Glomerular endothelial cell (primary cell): ENCODE measurements at places on chromosomes 5 and 9. TPM values are rescaled to one million over a fixed set of nuclear protein-coding genes. Genes with fewer than 3 reads are reported as not detected.

ARID3C gene
- total RNA-seq = 0.29 TPM in 1 of 2 replicates, not detected in the other

DNA sequence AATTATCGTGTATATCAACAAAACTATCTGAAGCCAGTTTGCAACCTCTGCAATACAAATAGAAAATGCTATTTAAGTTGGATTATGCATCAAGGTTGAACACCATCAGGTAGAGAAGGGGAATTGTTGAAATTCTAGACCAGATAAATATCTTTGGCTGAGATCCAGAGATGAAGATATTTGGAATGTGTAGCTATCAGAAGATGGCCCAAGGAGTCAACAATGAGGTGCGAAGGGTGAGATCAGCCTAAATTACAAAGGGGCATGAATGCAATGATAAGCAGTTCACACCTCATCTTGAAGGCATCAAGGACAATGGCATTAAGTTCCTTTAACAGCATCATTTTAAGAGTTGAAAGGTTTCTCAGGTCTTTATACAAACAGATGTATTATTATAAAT is 572.1 kb upstream of the DMAC1 start:
- no peak for DNase-seq

DNA sequence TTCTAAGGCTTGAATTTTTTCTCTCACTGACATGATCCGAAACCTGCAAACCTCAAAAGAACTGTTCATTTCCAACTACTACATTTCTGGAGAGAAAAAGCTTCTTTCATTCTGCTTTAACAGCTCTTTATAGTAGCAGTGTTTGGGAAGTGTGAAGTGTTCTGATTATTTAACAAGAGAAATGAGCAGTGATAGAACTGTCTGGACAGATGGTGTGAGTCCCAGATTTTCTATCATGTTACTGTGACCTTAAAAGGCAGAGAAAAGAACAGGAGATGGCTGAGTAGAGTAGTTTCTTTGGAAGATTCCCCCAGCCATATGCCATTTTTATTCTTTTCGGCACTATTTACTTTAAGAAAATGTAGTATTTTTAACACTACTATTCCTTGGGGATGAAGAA is 41.3 kb upstream of the TAL2 start:
- DNase-seq = no peak

- no peak for DNase-seq
Observed at GRCh38 chr9:107397076-107398044, 92.2 kb downstream of the KLF4 start.

- no peak for DNase-seq
Observed at GRCh38 chr5:135360278-135361274, 38.5 kb downstream of the MACROH2A1 start.

GRCh38 chr9:72898784-72899733 is 53.8 kb downstream of the ALDH1A1 start:
- DNase-seq = no peak

DNA sequence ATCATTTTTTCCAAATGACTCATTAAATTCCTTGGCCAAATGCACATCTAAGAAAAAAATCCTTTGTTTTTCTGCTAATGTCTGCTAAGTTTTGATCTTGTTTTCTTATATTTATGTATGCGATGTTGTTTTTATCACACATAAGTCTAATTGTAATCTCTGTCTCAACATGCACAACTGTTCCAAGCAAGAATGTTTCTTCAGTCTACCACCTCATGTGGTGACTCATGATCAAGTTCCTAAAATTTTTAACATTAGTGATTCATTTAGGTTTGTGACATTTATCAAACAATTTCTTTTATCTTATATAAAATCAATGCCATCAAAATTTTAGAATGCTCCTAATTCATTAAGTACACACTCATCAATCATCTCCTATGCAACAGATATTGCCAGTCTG is 763.9 kb upstream of the FAM174A start:
- DNase-seq = peak; percentile 4

TXNDC8 gene
- total RNA-seq = not detected in 2 replicates

- no peak for DNase-seq
Observed at GRCh38 chr5:123722451-123722850, 210.5 kb downstream of the CSNK1G3 start.

CTNND2 gene
- not detected in 2 replicates for total RNA-seq

ACSL6 gene
- not detected in 2 replicates for total RNA-seq

LCN9 gene
- not detected in 2 replicates for total RNA-seq

DNA sequence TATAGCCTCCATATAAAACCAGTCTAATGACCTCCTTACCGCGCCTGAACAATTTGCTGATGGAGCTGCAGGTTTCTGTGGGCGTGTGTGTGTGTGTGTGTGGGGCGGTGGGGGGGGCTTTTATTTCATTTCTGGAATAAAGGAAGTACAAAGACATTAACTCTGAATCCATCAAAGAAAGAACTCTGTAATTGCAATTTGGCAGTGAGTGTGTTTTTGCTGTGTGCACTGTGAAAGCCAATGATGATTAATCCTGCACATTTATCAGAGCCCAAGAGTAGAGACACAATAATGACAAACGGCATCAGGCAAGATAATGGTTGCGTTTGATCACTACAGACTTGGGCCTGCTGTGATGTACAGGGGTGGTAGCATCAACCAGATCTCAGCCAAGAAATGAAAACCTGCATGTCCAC is 29.3 kb upstream of the NDFIP1 start:
- DNase-seq = no peak

- DNase-seq = no peak
Observed at GRCh38 chr9:18826248-18826647, 206.8 kb downstream of the SAXO1 start.

- no peak for DNase-seq
Observed at GRCh38 chr9:138040446-138041430, 163.2 kb downstream of the CACNA1B start.

GPX8 gene
- 70.8 and 89.8 TPM in 2 replicates for total RNA-seq

EEIG1 gene
- 29.6 TPM in 2 replicates for total RNA-seq

LMNB1 gene
- 34.9 and 41.4 TPM in 2 replicates for total RNA-seq

CAMK4 gene
- 1.0 and 5.8 TPM in 2 replicates for total RNA-seq

- no peak for DNase-seq
Observed at GRCh38 chr5:13708906-13709305, 235.6 kb downstream of the DNAH5 start.

OR1Q1 gene
- total RNA-seq = not detected in 2 replicates

AP3S1 gene
- total RNA-seq = 59.7 and 87.1 TPM in 2 replicates

DNA sequence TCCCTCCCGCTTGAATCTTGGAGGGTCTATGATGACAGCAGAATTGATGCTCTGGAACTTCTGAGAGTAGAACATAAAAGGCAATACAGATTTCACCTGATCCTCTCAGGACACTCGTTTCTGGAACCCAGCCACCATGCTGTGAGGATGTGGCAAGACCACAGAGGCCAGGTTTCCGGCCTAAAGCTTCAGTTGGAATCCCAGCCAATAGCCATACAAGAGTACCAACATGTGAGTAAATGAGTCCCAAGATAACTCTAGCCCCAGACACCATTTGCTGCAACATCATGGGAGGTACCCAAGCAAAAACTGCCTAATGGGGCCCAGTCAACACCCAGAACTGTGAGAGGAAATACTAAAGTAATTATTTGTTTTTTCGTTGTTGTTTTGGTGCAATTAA is 65.7 kb upstream of the MARCHF11 start:
- DNase-seq = no peak

- DNase-seq = no peak
Observed at GRCh38 chr9:118273048-118273447, 568.8 kb downstream of the TLR4 start.

LRRC70 gene
- 27.5 and 29.4 TPM in 2 replicates for total RNA-seq

OMD gene
- not detected in 2 replicates for total RNA-seq

MYMK gene
- not detected in 2 replicates for total RNA-seq

CARD6 gene
- total RNA-seq = 16.6 and 24.4 TPM in 2 replicates

DNA sequence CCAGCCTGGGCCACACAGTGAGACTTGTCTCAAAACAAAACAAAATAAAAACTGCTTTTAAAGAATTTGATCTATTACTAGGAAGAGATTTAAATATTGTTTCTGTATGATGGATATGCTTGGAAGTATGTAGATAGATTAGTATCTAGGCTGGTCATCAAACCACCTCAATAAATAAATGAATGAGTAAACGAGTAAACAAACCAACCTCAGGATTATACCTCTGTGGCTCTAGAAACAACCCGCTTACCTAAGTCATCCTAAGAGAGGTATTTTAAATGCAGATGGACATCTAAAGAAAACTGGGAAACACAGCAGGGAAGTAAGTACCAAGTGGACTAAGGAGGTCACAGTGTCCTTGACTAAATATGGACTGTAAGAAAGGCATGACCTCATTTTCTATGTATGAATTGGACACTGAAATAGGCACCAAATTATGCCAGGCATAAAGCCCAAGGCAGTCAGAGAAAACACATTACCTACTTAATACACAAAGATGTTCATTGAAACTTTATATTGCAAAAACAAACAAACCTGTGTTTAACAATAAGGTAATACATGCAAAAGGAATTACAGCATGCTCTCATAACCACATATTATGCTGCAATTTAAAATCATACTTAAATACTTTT is 7.3 kb downstream of the ANKH start:
- no peak for DNase-seq

GLDC gene
- total RNA-seq = 1.7 and 8.0 TPM in 2 replicates

GRCh38 chr5:38367410-38367809 is 109.1 kb downstream of the EGFLAM start:
- no peak for DNase-seq

GRCh38 chr9:133396952-133397351 is 20.8 kb downstream of the STKLD1 start:
- DNase-seq = no peak

- DNase-seq = no peak
Observed at GRCh38 chr5:167754501-167755021, 536.9 kb upstream of the WWC1 start.

GRCh38 chr9:86945728-86946200 is 1.5 kb downstream of the GAS1 start:
- no peak for DNase-seq
